ENCODE measurements at places on chromosomes 7 and 10. TPM values are rescaled to one million over a fixed set of nuclear protein-coding genes. Genes with fewer than 3 reads are reported as not detected.

The LBX1 gene
- total RNA-seq, result not detected

The HEPACAM2 gene
- total RNA-seq, result not detected

The OIT3 gene
- total RNA-seq, result not detected

The CALML5 gene
- total RNA-seq, result not detected

The CUL2 gene
- total RNA-seq, result 58.6 TPM

The PLXDC2 gene
- not detected for total RNA-seq

The LEP gene
- total RNA-seq, result not detected

The FAM20C gene
- 1.5 TPM for total RNA-seq

The WNT8B gene
- total RNA-seq, result not detected

The ABCB1 gene
- total RNA-seq, result 16.0 TPM

The OR2A12 gene
- total RNA-seq, result not detected

The MYL7 gene
- total RNA-seq, result not detected

The EEPD1 gene
- 0.48 TPM for total RNA-seq

The STAG3 gene
- 6.2 TPM for total RNA-seq

The LIPN gene
- total RNA-seq, result not detected

The LLCFC1 gene
- not detected for total RNA-seq

The GIMAP6 gene
- total RNA-seq, result 27.4 TPM

The CRYGN gene
- not detected for total RNA-seq

The SPAG6 gene
- not detected for total RNA-seq

The TMEM184A gene
- total RNA-seq, result not detected

The NT5C2 gene
- total RNA-seq, result 40.0 TPM

The SLC26A5 gene
- total RNA-seq, result not detected

The BMPR1A gene
- total RNA-seq, result 19.5 TPM

The DGKB gene
- total RNA-seq, result not detected

The RNF133 gene
- not detected for total RNA-seq

The MRPS24 gene
- total RNA-seq, result 138 TPM

The DNAJC12 gene
- total RNA-seq, result 31.8 TPM

The ARHGEF35 gene
- total RNA-seq, result 4.8 TPM

The KCND2 gene
- not detected for total RNA-seq

The TRRAP gene
- 49.0 TPM for total RNA-seq

The ITPRID1 gene
- not detected for total RNA-seq

The FEZF1 gene
- not detected for total RNA-seq

The AKR1C4 gene
- not detected for total RNA-seq

The TFEC gene
- total RNA-seq, result not detected

The TMEM213 gene
- total RNA-seq, result not detected

The GRM3 gene
- not detected for total RNA-seq

The FOXI2 gene
- not detected for total RNA-seq

The CPN1 gene
- total RNA-seq, result not detected

The GRIFIN gene
- not detected for total RNA-seq

The HOXA4 gene
- 0.19 TPM for total RNA-seq

The ZNF488 gene
- total RNA-seq, result 0.38 TPM

Data from activated CD8-positive, alpha-beta memory T cell treated with anti-CD3 and anti-CD28 coated beads for 36 hours (primary cell).